ENCODE measurements at places on chromosomes 2 and 18.
A peak's percentile ranks its signal among the peaks of the same experiment; 100 is the strongest.

DNA sequence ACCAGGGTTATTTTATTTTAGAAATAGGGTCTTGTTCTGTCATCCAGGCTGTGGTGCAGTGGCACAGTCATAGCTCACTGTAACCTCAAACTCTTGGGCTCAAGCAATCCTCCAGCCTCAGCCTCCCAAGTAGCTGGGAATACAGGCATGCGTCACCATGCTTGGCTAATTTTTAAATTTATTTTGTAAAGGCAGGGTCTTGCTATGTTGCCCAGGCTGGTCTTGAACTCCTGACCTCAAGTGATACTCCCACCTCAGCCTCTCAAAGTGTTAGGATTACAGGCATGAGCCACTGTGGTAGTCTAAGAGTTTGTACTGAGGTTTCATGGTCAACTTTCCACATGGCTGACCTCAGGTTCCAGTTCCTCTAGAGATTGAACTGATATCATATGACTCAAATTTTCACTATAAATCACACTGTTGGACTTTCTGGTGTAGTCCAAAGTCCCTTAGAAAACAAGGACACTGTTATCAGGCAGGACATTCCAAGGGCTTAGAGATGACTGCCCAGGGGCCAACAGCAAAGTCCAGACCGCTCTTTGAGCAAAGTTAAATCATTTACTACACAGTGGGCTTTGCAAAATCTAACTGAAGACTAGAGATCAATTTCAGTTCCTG lies 82.0 kb upstream of the MEX3C start:
- no peak for DNase-seq

GRCh38 chr2:80111185-80111584 lies 193.4 kb downstream of the LRRTM1 start:
- no peak for DNase-seq

DNA sequence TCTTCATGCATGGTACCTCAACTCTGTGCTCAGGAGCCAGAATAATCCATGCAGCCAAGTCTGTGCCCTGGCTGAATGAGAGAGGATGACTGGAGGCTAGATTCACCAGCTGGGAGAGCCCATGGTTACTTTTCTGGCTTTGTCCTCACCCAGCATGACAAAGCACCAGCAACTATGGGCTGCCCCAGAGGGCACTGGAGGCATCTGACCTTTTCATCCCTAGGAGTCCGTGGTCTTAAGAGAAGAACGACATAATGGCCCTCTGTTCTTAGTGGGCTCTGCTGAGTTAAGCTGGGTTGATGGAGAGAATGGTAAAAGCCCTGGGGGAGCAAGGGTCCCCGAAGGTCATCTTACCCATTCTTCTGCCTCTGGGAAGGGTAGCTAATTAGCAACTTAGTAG lies 54.6 kb upstream of the TNP1 start:
- no peak for DNase-seq

DNA sequence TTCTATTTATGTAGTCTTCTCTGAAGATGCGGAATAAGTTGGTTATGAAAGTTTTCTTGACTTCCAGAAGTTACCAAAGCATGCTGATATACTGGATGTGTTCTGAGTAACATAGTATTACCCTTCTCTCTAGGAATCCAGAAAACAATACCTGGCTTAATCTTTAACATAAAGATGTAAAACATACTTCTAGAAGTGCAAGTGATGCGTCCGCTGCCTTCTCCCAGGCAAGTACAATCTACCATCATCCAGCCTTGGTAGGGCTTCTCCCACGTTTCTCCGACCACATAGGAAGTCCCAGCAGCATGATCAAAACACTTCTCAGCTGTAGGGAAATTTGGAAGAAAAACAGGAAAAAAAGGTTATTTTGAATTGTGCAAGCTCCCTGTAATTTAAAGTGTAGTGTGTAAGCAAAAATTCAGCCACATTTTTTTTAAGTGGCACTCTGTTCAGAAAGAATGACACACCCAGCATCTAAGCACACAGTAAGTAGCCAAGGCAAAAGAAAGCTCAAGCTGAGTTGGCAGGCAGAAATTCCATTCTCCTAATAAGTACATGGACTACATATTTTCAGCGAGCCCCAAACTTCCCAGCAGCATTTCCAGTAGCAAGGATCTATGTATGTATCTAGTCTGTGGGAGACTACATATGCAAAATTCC lies 5.2 kb downstream of the FN1 start:
- no peak for DNase-seq

GRCh38 chr18:68219274-68219673 lies 495.6 kb downstream of the TMX3 start:
- DNase-seq = no peak

GRCh38 chr2:3470856-3471737 lies 48.2 kb downstream of the ADI1 start:
- DNase-seq = no peak

GRCh38 chr18:70295192-70296188 lies 6.6 kb downstream of the SOCS6 start:
- DNase-seq = no peak

DNA sequence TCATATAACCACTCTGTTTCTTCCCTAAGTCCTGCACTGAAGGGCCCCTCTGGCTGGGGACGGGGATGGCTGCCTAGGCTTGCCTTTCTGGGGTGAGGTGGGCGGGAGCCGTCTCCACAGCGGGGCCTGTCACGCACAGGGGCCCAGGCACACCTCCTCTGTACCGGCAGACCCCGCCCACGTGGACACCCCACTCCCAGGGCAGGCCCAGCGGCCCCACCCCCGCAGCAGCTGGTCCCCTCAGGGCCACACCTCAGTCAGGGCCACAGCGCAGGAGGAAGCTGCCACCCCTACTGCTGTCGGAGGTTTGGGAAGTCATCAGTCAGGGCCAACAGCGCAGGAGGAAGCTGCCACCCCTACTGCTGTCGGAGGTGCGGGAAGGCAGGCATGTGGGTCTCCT lies 257.6 kb upstream of the RAB6C start:
- DNase-seq = no peak

DNA sequence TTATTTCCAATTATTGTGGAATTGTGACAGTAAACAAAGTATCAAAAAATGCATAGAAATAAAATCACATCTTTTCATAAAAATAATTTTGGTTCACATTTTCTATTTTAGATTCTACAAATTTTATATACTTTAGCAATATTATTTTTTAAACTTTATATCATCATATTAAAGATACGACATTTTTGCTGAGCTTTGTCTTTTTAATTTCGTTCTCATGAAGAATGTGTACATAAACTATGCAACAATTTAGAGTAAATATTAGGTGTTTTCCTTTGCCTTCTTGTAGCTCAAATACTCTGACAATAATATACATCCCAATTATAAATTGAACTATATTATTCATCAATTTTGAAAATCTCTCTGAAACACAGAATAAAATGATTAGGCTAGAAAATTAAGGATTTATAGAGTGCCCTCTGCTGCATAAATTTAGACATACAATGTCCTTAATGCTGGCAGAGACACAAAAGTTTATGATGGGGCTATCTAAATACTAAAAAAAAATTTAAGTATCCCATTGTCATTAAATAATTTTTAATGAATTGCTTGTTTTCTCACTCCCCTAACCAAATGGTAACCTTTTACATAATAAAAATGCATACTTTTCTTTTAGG lies 45.7 kb downstream of the CCDC102B start:
- no peak for DNase-seq

- DNase-seq = peak; percentile 40
Measured at GRCh38 chr18:41767960-41768359, 187.1 kb upstream of the PIK3C3 start.

GRCh38 chr18:66506178-66506577 lies 97.7 kb downstream of the CDH19 start:
- no peak for DNase-seq

DNA sequence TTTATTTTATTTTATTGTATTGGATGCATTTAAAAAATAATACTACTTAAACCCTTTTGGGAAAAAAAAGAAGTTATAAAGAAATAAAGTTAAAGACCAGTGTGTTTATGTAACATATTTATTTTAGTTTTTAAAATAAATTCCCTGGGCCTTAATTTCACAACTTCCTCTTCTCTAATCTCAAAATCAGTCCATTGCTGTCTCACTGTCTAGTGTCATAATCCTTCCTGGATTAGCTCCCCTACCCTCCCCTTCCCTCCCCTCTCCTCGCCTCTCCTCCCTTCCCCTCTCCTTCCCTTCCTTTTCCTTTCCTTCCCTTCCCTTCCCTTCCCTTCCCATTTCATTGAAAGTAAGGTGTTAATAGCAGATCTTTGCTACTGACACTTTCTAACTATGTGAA lies 40.3 kb upstream of the ZEB2 start:
- DNase-seq = no peak

- no peak for DNase-seq
Measured at GRCh38 chr18:41326311-41326710, 628.7 kb upstream of the PIK3C3 start.

Data from NCI-H748 treated with DMSO at 0.1 percent for 48 hours (cell line).